Gastrocnemius medialis (tissue), 4 donors: ENCODE measurements at places on chromosomes 16 and 17.

- no peaks in the 10 kb centered on the region for H3K27me3 ChIP-seq
- H3K4me1 ChIP-seq: no peaks in the 10 kb centered on the region
- DNase-seq: no peak
- H3K27ac ChIP-seq: no peak overlapping the region
These were observed 10.5 kb upstream of the HEATR6 start for GRCh38 chr17:60089096-60089806.

DNA sequence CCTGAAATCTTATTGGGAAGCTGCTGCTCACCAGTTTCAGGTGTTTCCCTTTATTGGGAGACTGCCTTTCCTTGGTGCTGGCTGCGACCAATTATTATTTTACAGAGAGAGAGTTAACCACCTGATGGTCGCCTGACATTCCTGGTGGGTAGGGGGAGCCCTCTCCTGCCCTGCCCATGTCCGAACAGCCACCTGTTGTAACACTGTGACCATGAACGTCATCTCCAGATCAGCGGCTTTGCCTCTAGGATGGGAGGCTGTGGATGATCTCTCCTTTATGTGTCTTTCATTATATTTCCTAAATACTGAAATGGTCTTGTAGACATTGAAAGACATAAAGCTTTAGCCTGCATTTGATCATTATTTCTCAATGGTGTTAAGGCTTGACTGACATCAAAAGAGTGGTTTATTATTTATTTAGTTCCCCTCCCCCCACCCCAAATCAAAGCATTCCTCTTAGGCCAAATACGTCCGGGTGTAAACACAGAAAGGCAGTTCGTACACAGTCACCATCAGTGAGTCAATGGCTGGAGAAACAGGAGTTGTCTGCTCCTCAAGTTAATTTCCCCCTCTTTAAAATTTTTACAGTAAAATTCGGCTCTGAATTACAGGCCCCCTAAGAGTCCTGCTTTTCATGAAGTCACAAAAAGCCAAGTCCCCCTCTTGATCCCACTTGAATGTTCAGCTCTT is 57.8 kb upstream of the CACNG5 start:
- H3K27me3 ChIP-seq: no peaks in the 10 kb centered on the region
- DNase-seq: no peak
- H3K36me3 ChIP-seq: no peaks in the 10 kb centered on the region
- no peak overlapping the region for H3K27ac ChIP-seq
- no peak overlapping the region for H3K4me3 ChIP-seq
- H3K4me1 ChIP-seq: peaks cover 3% of the 10 kb centered on the region

GRCh38 chr17:67021743-67022450 is 22.5 kb upstream of the CACNG1 start:
- no peaks in the 10 kb centered on the region for H3K4me1 ChIP-seq
- DNase-seq: peak; percentile 61
- peak overlapping the region; percentile 81 for H3K27ac ChIP-seq

DNA sequence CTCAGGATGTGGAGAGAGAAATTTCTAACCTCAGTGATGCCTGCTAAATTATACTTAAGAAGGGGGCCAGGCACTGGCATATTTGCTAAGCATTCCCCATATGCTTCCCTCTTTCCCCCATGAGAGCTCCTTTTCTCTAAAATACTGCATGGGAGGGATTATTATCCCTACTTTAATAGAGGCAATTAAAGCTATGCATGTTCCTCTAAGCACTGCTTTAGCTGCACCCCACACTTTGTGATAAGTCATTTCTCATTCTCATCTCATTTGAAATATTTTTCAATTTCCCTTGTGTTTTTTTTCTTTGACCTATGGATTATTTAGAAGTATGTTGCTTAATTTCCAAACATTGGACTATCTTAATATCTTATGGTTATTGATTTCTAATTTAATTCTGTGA is 72.1 kb upstream of the CIBAR2 start:
- no peak overlapping the region for H3K4me3 ChIP-seq
- peaks cover 7% of the 10 kb centered on the region for H3K36me3 ChIP-seq
- no peaks in the 10 kb centered on the region for H3K27me3 ChIP-seq
- peaks cover 25% of the 10 kb centered on the region for H3K4me1 ChIP-seq

DNA sequence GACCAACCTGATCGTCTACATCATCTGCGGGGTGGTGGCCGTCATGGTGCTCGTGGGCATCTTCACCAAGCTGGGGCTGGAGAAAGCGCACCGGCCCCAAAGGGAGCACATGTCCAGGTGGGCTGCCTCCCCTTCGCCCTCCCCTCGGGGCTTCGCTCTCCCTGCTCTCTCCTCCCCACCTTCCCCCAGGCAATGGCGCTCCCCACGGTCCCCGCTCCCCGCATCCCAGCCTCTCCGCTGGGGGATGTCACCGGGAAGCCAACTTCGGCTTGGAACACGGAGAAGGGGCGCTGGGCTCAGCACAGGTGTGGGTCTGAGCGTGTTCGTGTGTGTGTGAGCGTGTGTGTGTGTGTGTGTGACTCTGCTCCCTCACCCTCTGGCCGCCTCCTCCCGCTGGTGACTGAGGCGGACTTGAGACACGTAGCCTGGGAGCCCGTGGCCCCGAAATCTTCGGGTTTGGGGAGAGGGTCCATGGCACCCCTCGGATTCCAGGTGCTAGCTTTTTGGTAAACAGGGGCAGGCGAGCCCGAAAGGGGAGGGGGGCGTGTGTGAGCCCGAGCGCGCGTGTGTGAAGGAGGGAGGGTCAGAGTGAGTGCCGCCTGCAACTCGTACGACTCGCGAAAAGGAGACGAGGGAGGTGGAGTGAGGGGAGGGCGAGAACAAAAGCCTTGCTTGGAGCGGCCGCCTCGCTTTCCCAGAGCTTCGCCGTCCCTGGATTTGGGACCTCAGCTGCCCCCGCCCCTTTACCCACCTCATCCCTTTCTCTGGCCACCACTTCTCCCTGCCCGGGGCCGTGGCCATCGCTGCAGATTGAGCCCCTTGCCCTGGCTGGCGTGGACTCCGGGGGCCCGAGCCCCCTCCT is 1.3 kb downstream of the SHISA9 start:
- H3K27me3 ChIP-seq: peaks cover 37% of the 10 kb centered on the region
- H3K4me1 ChIP-seq: no peaks in the 10 kb centered on the region
- no peaks in the 10 kb centered on the region for H3K36me3 ChIP-seq
- no peak overlapping the region for H3K27ac ChIP-seq
- DNase-seq: no peak

DNA sequence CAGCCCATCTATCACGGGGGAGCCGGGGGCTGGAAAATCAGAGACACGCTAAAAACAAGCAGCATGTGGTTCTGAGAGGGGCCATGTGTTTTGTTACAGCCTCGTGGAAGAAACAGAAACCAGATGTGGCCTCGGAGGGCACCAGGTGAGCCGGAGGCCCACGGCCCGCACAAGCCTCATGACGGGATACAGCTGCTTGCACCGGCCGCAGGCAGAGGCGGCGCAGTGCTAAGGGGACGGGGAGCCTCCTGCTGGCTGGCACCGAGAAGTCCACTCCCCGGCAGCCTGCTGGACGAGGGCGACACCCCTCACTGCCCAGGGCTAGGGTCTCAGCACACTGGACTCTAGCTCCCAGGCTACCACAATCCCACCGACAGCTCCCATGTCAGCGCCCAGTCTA is 19.2 kb downstream of the NDUFAF8 start:
- no peaks in the 10 kb centered on the region for H3K27me3 ChIP-seq
- no peak overlapping the region for H3K27ac ChIP-seq
- no peak overlapping the region for H3K4me3 ChIP-seq
- peaks cover 17% of the 10 kb centered on the region for H3K4me1 ChIP-seq
- peaks cover 22% of the 10 kb centered on the region for H3K36me3 ChIP-seq
- no peak for DNase-seq
